Endothelial cell of umbilical vein (primary cell): ENCODE measurements at places on chromosomes 13 and 19. TPM values are rescaled to one million over a fixed set of nuclear protein-coding genes. Genes with fewer than 3 reads are reported as not detected.

The CCDC159 gene
- total RNA-seq = 30.3 and 31.6 TPM in 2 replicates

The MVB12A gene
- total RNA-seq = 58.1 and 63.3 TPM in 2 replicates

The IZUMO2 gene
- not detected in 2 replicates for total RNA-seq

The TMEM238 gene
- total RNA-seq = 0.35 TPM in 1 of 2 replicates, not detected in the other

The CEACAM1 gene
- 2.1 and 3.6 TPM in 2 replicates for total RNA-seq

The BRSK1 gene
- total RNA-seq = 0.44 and 0.46 TPM in 2 replicates

The CABP5 gene
- total RNA-seq = not detected in 2 replicates

The ZNF491 gene
- total RNA-seq = 0.85 and 1.1 TPM in 2 replicates

The RDH8 gene
- total RNA-seq = not detected in 2 replicates

The RAB20 gene
- total RNA-seq = 1.3 and 1.4 TPM in 2 replicates

The DACT3 gene
- total RNA-seq = 0.22 and 0.65 TPM in 2 replicates

The NANOS2 gene
- total RNA-seq = not detected in 2 replicates

The PDE4C gene
- total RNA-seq = 0.76 and 0.97 TPM in 2 replicates

The GRK1 gene
- not detected in 2 replicates for total RNA-seq

The PSG6 gene
- total RNA-seq = not detected in 2 replicates

The C5AR1 gene
- total RNA-seq = 0.49 TPM in 1 of 2 replicates, not detected in the other

The PPP1R13L gene
- 77.4 and 84.4 TPM in 2 replicates for total RNA-seq

The IL4I1 gene
- total RNA-seq = 5.6 and 9.1 TPM in 2 replicates

The ZNF729 gene
- total RNA-seq = not detected in 2 replicates

The PCCA gene
- total RNA-seq = 19.8 and 20.2 TPM in 2 replicates

The IQCN gene
- 2.2 and 3.0 TPM in 2 replicates for total RNA-seq

The ADGRE2 gene
- total RNA-seq = not detected in 2 replicates

The LILRA1 gene
- total RNA-seq = not detected in 2 replicates

The TDRD12 gene
- total RNA-seq = 0.09 TPM in 1 of 2 replicates, not detected in the other

The ALOX5AP gene
- total RNA-seq = 0.60 TPM in 1 of 2 replicates, not detected in the other

The DCT gene
- total RNA-seq = not detected in 2 replicates

The SYDE1 gene
- total RNA-seq = 35.3 and 38.2 TPM in 2 replicates

The NALCN gene
- 4.4 and 6.8 TPM in 2 replicates for total RNA-seq

The KIR2DL1 gene
- not detected in 2 replicates for total RNA-seq

The PSG2 gene
- not detected in 2 replicates for total RNA-seq

The MCOLN1 gene
- total RNA-seq = 23.0 and 26.9 TPM in 2 replicates

The ZNF429 gene
- 2.4 and 2.6 TPM in 2 replicates for total RNA-seq

The TPTE2 gene
- not detected in 2 replicates for total RNA-seq
